ENCODE measurements at places on chromosomes 3 and 15.

DNA sequence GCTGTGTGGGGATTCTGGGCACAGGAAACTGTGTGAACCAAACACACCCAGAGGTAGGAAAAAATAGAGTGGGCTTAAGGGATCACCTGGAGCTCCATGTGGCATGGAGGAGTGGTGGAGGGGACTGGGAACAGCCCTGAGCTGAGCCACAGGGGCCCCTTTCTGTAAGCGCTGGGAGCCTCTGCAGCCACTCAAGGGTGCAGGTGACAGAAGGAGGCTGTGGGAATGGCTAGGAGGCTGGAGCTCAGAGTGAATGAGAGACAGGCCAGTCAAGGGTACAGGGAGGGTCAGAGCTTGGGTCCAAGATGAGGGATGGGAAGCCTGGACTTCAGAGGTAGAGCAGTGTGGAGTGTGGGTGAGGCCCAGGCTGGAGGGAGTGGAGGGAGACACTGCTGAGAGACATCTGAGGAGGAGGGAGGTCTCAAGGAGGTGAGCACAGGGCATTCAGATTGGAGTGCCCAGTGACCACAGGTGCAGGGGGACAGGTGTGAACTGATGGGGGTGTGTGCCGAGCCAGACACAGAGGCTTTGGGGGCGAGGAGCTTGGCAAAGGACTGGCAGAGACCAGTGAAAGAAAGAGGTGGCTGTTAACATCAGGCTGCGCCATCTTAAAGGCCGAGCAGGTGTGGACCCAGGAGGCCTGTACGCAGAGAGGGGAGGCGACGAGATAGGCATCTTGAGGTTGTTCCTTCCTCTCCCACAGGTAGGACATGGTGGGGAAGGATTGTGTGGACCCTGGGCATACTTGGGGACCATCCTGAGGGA is 56.8 kb downstream of the FGD5 start:
- DNase-seq = no peak

DNA sequence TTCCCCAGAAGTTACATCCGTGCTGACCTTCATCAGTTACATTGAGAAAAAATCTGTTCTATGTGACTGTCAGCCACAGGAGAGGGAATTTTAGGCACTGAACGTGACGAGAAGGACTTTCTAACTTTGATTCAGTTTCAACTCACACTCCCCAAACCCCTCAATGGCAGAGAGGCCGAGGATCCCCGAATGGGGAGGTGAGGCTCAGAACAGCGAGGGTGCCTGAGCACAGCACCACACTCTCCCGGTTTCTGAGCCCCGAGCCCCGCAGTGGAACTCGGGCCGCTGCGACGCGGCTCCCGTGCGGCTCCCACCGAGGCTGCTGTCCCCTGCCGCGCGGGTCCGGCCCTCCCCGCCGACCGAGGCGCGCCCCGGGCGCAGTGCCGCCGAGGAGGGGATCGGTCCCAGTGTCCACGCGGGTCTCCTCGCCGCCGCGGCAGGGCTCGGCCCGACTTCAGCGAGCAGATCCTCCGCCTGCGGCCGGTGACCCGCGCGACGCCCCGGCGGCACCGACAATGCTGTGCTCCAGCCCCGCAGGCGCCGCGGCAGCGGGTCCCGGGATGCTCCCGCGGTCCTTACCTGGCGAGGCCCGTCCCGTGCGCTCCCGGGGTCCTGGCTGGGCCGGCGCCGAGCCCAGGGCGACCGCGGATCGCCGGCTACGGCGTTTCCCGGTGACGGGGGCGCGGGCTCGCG is 439 bp downstream of the CTXND1 start:
- no peak for DNase-seq

- DNase-seq = no peak
Measured at GRCh38 chr15:62593681-62594399, 428.8 kb upstream of the C2CD4B start.

DNA sequence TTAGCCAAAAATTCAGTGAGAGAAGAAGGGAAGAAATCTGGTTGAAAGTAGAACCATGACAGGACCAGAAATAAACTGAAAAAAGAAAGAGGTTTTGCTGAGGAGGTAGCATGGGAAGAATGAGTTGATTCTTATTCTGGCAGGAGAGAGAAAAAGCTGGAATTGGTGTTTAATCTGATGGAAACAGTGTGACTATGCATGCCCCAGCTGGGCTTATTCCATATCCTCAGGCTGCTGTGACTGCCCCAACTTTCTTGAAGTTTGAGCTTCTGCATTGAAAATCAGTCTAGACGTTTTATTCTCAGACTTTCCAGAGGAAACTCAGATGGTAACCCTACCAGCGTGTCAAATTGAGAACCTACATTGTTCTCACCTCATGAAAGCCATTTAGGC is 352.5 kb upstream of the DCBLD2 start:
- DNase-seq = no peak

- no peak for DNase-seq
Measured at GRCh38 chr15:52352086-52352485, 56.5 kb upstream of the MYO5C start.

GRCh38 chr3:120162400-120162799 is 68.2 kb upstream of the GSK3B start:
- DNase-seq = peak; percentile 2

DNA sequence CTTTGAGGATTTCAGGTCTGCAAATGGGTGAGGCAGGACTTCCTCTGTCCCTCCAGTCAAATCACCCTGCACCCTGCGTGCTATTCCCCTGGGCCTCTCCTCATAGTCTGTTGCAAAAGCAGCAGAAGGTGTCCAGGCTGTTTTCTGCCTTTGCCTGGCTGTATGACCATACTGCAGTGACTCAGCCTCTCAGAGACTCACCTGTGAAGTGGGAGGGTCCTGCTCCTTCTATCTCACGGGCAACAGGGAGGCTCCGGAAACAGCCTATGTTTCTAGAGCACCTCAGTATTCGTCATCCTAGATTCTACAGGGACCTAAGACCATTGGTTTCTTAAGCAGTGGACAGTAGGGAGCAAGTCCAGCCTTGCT is 216.4 kb downstream of the TLE3 start:
- no peak for DNase-seq
